ENCODE measurements at places on chromosomes 13 and 19. TPM values are rescaled to one million over a fixed set of nuclear protein-coding genes. Genes with fewer than 3 reads are reported as not detected.

DNA sequence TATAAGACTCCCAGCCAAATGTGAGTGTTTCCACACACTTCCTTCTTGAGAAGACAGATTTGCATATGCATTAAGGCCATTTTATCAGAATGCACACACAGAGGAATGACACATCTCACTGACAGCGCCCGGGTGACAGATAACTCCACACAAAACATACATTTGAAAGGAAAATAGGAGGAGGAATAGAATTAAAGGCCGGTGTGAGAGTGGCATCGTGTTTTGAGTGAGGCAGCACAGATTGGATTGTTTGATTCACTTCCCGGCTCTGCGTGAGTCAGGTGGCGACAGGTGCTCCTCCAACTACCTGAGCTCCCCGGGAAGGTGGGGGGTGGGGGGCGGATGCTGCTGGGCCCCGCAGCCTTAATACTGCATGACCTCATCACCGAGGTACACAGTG is 429.0 kb downstream of the TSHZ3 start:
- no peaks in the 10 kb centered on the region for H3K27me3 ChIP-seq
- no peak overlapping the region for H3K27ac ChIP-seq
- no peak for DNase-seq

DNA sequence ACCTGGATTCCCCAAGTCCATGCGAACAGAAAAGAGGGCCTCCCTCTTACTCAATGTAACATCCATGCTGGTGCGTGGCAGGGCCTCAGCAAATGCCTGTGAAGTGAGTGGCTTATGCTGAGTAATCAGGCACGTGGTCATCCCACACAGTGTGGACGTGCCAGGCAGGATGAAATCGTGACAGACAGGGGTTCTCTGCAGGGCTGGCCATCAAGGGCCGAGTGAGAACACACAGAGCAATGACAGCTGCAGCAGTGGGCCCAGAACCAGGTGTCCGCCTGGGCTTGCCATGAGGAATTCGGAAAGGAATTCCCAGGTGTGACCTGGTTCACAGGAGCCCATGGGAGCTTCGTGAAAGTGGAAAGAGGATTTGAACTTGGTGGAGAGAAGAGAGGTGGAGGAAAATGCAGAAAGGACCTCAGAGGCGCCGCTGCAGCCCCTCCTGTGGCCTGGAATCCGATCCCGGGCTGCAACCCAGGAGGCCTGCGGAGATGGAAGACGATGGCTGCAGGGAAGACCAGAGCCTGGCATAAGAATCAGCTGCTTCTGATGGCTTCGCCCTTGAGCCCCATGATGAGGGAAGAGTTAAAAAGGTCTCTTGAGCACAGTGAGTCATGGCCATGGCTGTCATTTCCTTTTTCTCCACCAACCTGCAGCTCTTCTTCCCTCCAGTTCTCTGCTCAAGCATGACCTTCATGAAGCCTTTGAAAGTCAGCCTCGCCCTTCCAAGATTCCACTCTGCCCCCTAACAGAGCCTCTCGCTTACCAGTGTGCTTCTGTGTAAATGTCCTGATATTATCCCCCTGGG is 34.6 kb upstream of the SOX1 start:
- no peaks in the 10 kb centered on the region for H3K36me3 ChIP-seq
- DNase-seq, result no peak
- no peaks in the 10 kb centered on the region for H3K4me1 ChIP-seq
- no peak overlapping the region for H3K27ac ChIP-seq
- H3K4me3 ChIP-seq, result no peak overlapping the region
- no peaks in the 10 kb centered on the region for H3K27me3 ChIP-seq

The LNX2 gene
- total RNA-seq, result 34.6 TPM

The ARHGAP33 gene
- total RNA-seq, result 56.2 TPM

- H3K36me3 ChIP-seq, result no peaks in the 10 kb centered on the region
- no peak overlapping the region for H3K27ac ChIP-seq
- H3K27me3 ChIP-seq, result no peaks in the 10 kb centered on the region
- H3K4me3 ChIP-seq, result no peak overlapping the region
- H3K4me1 ChIP-seq, result no peaks in the 10 kb centered on the region
- no peak for DNase-seq
Observed at GRCh38 chr13:77506874-77507273, 28.6 kb upstream of the SCEL start.

DNA sequence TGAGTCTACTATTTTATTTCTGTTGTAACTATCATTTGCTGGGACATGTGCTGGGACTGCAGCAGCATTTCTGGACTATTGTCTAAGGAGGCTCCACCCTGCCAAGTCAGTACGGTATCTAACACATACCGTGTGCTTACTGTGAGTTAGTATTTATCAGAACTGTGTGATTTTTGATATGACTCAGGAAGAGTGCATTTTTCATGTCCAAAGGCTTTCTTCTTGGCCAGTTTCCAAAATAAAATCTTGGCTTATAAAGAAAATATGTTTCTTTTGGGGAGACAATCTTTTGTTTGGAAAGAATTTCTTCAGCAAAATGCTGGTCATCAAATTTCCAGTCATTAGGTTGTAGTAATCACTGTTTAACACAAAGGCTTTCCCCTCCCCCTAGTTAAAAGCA is 11.6 kb downstream of the PARP4 start:
- no peaks in the 10 kb centered on the region for H3K27me3 ChIP-seq
- H3K4me3 ChIP-seq, result no peak overlapping the region
- peaks cover 11% of the 10 kb centered on the region for H3K4me1 ChIP-seq
- no peaks in the 10 kb centered on the region for H3K36me3 ChIP-seq

DNA sequence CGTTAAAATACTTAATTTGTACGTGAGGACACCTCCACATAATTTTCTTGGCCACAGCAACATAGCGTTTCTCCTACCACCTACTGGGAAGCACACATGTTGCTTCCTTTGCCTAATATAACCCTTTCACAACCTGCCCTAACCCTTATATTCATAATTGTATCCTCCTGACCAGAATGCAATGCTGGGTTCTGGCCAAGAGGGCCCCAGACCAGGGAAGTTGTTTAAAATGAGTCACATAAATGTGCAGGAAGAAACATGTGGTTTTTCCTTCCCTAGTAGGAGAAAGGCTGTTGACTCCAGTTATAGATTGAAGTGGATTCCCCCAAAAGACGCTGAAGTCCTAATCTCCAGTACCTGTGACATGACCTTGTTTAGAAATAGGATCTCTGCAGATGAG is 187.3 kb downstream of the NUFIP1 start:
- H3K4me1 ChIP-seq, result no peaks in the 10 kb centered on the region
- H3K4me3 ChIP-seq, result no peak overlapping the region
- H3K36me3 ChIP-seq, result no peaks in the 10 kb centered on the region
- no peak overlapping the region for H3K27ac ChIP-seq
